ENCODE measurements at places on chromosomes 13 and 19.

GRCh38 chr13:53004573-53004972 lies 24.0 kb upstream of the OLFM4 start:
- no peak for DNase-seq

DNA sequence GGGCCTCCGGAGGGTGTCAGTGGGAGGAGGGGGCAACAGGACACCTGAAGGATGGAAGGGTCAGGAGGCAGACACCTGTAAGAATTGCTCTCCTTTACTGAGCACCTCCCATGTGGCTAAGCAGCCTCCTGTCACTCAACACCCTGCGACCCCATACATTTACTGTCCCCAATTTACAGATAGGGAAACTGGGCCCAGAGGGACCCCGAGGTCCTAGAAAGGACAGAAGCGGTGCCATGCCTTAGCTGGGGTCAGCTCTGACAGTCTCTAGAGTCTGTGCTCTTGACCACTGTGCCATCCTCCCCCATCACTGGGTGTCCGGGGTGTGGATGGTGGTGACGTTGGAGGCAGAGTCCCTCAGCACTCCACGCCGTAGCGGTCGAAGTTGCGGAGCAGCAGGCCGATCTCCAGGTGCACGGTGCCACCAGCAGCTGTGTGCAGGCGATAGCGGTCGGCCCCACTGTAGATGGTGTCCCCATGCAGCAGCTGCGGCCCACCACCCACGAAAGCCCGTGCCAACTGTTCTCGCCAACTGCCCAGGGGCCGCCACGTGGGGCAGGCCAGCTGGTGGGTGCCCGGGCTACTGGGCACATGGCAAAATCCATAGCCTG lies 726 bp upstream of the TGFB1 start:
- no peak for DNase-seq

- no peak for DNase-seq
Observed at GRCh38 chr13:43528992-43529391, 257.8 kb downstream of the ENOX1 start.

GRCh38 chr13:43631106-43631505 lies 155.7 kb downstream of the ENOX1 start:
- DNase-seq: no peak

GRCh38 chr19:46722421-46723022 lies 5.6 kb upstream of the PRKD2 start:
- no peak for DNase-seq

DNA sequence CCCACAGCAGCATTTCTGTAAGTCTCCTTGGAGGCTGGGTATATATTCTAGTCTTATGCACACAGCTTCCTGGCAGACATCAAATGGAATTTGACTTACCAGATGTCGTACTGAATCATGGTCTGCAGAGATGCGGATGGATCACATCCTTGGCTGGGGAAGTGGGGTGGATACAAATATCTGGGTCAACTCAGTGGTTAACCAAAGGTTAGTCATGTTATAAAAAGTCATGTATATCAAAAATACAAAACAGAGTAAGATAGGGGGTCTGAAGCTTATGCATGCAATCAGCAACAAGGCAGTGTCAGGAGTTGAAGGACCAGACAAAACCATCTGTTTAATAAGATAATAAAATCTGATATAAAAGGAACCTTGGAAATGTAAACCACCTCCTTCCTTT lies 61.9 kb downstream of the WASF3 start:
- DNase-seq: no peak
